ENCODE measurements at places on chromosomes 11 and 22.

GRCh38 chr22:28198692-28199091 lies 279.6 kb upstream of the PITPNB start:
- H3K27ac ChIP-seq: no peak overlapping the region
- no peak overlapping the region for H3K4me3 ChIP-seq
- DNase-seq: no peak

- peaks cover 5% of the 10 kb centered on the region for H3K4me1 ChIP-seq
- no peaks in the 10 kb centered on the region for H3K36me3 ChIP-seq
- peaks cover 61% of the 10 kb centered on the region for H3K27me3 ChIP-seq
- H3K4me3 ChIP-seq: peak overlapping the region; percentile 89
- DNase-seq: peak; percentile 84
Measured at GRCh38 chr11:112962579-112963367, 1.6 kb downstream of the NCAM1 start.

- H3K27me3 ChIP-seq: no peaks in the 10 kb centered on the region
- H3K4me1 ChIP-seq: no peaks in the 10 kb centered on the region
- H3K27ac ChIP-seq: no peak overlapping the region
- no peak overlapping the region for H3K4me3 ChIP-seq
- no peak for DNase-seq
Measured at GRCh38 chr22:23438216-23438615, 141.9 kb downstream of the IGLL1 start.

- no peaks in the 10 kb centered on the region for H3K27me3 ChIP-seq
Measured at GRCh38 chr11:96001037-96001436, 77.1 kb upstream of the MTMR2 start.

DNA sequence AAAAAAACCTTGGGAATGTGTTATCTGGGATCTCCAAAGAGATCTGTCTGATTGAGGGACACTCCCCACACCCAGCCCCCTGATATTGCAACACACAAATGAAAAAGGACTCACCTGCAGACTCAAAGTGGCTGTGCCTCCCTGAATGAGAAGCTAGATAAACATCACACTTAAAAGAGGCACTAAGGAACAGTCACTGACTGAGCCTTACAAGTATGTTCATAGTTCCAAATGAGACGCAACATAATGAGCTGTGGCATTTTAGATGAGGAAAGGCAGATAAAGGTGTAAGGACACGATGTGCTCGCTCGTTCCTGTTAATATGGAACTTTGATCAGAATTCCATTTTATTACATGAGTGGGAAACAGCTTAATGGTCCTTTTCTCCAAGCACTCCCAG lies 21.0 kb upstream of the CFAP300 start:
- no peaks in the 10 kb centered on the region for H3K4me1 ChIP-seq
- no peak overlapping the region for H3K4me3 ChIP-seq
- H3K27ac ChIP-seq: no peak overlapping the region
- no peak for DNase-seq
- no peaks in the 10 kb centered on the region for H3K27me3 ChIP-seq
- no peaks in the 10 kb centered on the region for H3K36me3 ChIP-seq

- H3K4me1 ChIP-seq: peaks cover 18% of the 10 kb centered on the region
- H3K27ac ChIP-seq: no peak overlapping the region
- H3K27me3 ChIP-seq: no peaks in the 10 kb centered on the region
- DNase-seq: no peak
Measured at GRCh38 chr11:128503245-128503991, 83.9 kb downstream of the ETS1 start.

GRCh38 chr11:68810164-68810563 lies 31.6 kb downstream of the CPT1A start:
- H3K27ac ChIP-seq: no peak overlapping the region
- no peaks in the 10 kb centered on the region for H3K36me3 ChIP-seq
- DNase-seq: no peak
- no peaks in the 10 kb centered on the region for H3K4me1 ChIP-seq

GRCh38 chr11:82996966-82997606 lies 74.6 kb downstream of the RAB30 start:
- peak overlapping the region; percentile 30 for H3K27ac ChIP-seq
- H3K4me3 ChIP-seq: no peak overlapping the region
- H3K36me3 ChIP-seq: no peaks in the 10 kb centered on the region
- H3K27me3 ChIP-seq: no peaks in the 10 kb centered on the region
- DNase-seq: no peak

- H3K4me3 ChIP-seq: peak overlapping the region; percentile 100
- no peak for DNase-seq
- H3K4me1 ChIP-seq: peaks cover 20% of the 10 kb centered on the region
- no peaks in the 10 kb centered on the region for H3K27me3 ChIP-seq
Measured at GRCh38 chr22:40179526-40179925, 1.8 kb downstream of the TNRC6B start.

- H3K27me3 ChIP-seq: no peaks in the 10 kb centered on the region
- no peaks in the 10 kb centered on the region for H3K36me3 ChIP-seq
- H3K4me3 ChIP-seq: no peak overlapping the region
- no peak overlapping the region for H3K27ac ChIP-seq
- DNase-seq: peak; percentile 85
Measured at GRCh38 chr11:19790831-19791552, 78.4 kb downstream of the NAV2 start.
